MV-4-11 (cell line): ENCODE measurements at places on chromosomes 5 and 9.
A peak's percentile ranks its signal among the peaks of the same experiment; 100 is the strongest.

DNA sequence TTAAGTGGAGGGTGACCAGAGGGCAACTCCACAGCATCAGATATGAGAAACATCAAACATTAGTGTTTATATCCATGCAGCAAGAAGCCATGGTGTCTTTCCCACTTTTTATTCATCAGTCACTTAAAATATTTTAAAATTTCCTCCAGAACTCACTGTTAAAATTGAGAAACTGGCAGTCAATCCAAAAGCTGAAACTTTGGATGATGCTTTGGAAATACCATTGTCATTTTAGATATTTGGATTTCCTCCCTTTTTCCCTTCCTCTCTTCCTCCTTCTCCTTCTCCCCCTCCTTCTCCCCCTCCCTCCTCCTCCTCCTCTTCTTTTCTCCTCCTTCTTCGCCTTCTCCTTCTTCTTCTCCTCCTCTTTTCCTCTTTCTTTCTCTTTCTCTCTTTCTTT lies 33.1 kb upstream of the NTRK2 start:
- no peak for DNase-seq

GRCh38 chr9:87567983-87568382 lies 70.3 kb downstream of the DAPK1 start:
- DNase-seq: no peak

GRCh38 chr5:107300721-107301327 lies 369.9 kb downstream of the EFNA5 start:
- no peak for DNase-seq

GRCh38 chr5:66340786-66341185 lies 196.7 kb downstream of the SREK1 start:
- DNase-seq: no peak

GRCh38 chr9:27344776-27345175 lies 47.8 kb upstream of the EQTN start:
- no peak for DNase-seq

GRCh38 chr9:100308965-100309564 lies 43.7 kb downstream of the TEX10 start:
- DNase-seq: no peak

DNA sequence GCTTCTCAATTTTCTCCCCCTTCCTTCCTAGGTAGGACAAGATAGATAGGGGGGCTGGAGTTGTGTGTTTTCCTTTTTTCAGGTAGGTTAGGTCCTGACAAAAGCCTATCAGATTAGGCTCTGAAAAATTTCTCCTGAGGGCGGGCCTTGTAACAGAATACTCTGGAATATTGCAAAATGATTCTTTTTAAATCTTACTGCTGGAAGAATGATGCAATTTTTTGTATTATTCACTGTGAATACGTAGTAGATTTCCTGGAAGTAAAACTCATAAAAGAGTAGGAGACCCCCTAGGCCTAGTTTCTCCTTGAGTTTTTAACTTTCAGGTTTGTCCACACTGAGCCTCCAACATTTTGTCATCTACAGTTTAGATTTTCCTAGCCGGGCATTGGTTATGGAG lies 1701.8 kb downstream of the EFNA5 start:
- DNase-seq: no peak

DNA sequence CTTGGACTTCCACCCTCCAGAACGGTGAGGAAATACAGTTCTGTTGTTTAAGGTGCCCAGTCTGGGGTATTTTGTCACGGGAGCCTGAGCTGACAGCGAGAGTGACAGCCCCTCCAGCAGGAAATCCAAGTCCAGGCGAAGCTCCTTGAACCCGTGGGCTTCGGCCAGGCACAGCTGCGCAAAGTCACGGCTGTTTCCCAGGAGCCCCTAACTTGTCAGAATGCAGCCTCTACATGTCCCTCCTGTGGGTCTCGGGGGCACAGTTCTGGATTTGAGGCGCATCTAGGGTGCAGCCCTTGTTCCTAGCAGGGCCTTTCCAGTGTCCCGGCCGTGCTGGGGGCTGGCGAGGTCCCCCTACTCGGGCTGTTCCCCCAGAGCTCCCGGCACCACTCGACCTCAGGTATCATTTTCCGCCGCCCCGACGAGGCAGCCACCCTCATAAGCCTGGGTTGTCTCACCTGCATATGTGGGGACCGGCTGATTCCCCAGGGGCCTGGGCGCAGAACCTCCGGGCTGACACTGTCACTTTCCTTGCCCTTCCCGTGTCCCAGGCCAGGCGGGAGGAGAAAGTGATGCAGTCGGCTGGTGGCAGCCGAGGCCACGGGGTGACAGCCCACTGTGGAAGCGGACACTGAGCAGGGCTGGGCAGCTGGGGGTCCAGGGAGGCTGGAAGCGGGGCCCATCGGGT lies 4.5 kb downstream of the LCN8 start:
- no peak for DNase-seq

DNA sequence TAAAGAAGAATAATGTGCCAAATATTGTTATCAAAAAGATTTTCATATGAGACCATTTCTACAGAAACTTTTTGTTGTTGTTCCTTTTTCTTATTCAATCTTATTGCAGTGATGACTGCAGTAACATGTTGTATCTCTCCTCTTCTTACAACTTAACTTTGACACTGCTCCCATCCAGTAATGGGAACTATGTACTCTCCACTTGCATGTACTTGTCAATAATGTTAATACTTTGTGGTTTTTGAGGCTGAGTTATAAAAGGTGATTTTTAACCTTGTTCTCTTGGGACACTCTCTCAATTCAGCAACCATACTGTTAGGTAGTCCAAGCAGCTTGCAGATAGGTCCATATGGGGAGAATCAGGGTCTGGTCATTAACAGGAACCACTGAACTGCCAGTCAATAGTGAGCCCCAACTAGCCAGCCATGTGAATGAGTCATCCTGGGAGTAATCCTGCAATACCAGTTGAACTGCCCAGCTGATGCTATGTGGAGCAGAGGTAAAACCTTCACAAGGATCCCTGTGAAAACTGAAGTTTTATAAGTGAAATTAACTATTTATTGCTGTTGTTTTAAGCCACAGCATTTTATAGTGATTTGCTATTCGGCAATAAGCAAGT lies 199.6 kb upstream of the DAB2 start:
- peak; percentile 41 for DNase-seq
